ENCODE measurements at places on chromosomes 1 and 21. TPM values are rescaled to one million over a fixed set of nuclear protein-coding genes. Genes with fewer than 3 reads are reported as not detected.

DNA sequence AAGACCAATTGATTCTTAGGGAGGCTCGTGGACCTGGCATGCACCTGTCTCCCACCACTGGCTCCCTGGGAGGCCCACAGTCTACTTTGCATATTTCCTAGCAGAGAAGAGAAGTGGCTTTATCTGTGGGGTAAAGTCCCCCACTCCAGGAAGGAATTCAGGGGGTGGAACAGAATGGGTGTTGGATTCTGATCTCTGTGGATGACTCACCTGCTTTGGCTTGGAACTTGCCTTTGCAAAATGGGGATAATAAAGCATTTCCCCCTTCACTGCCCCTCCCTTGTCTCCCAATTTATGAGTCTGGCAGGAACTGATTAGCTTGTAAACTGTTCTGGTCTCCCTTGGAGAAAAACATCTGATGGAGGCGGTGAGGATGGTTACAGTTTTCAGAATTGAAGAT lies 21.2 kb upstream of the OTUD3 start:
- no peak for DNase-seq

DNA sequence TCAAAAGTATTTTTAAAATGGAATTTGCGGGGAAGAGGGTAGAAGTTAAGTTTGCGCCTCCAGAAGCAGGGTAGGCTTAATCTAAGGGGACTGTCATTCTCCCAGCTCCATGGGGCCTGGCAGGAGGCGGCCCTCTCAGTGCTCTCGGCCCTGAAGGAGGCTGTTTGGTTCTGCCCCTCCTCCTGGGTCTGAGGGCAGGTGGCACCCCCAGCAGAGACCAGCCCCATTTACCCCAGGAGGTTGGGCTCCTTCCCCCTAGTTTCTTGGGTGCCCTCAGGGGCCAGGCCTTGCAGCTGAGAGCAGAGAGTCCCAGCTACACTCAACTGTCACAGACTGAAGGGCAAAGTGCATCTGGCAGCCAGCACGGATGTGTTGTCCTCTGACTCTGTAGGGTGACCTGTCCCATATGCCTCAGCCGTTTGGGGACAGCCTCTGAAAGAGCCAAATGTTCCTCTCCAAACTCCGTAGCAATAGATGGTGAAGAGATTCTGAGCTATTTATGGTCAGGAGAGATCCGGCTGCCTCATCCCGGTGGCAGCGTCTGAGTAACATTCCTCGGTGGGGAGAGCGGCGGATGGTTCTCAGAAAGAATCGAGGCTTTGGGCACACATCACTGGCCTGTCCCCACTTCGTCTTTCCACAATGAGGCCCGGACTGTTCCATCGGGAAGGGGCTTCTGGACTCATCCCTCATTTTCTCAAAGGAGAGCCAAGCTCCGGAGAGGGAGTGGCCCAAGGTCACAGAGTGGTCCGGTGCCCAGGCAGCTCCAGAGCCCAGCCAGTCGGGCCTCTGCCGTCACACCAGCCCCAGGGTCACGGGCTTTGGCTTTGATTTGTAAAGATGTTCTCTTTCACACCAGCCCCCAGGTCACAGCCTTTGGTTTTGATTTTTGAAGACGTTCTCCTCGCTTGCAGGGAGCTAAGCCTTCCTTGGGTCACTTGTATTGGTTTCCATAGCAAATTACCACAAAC lies 424.2 kb upstream of the VAMP3 start:
- no peak for DNase-seq

- DNase-seq, result peak; percentile 15
Observed at GRCh38 chr1:3651930-3652547, at the start of gene TP73. TSS of gene TP73 (plus strand) at chr1:3652516. CDS start at chr1:3682366, 29,850 bp downstream.

GRCh38 chr1:38360807-38361206 lies 314.2 kb upstream of the POU3F1 start:
- DNase-seq, result no peak

DNA sequence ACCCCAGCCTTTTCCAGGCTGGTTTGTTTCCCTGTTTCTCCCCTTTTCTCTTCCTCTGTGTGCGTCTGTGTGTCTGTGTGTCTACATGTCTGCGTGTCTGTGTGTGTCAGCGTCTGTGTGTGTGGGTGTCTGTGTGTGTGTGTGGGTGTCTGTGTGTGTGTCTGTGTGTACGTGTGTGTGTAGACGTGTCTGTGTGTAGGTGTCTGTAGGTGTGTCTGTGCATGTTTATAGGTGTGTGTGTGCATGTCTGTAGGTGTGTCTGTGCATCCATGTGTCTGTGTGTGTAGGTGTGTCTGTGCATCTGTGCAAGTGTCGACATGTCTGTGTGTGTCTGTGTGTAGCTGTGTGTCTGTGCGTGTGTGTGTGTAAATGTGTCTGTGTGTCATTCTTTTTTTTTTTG lies 3.3 kb downstream of the TTLL10 start:
- DNase-seq, result peak; percentile 23

GRCh38 chr1:230010603-230011332 lies 56.3 kb upstream of the GALNT2 start:
- no peak for DNase-seq

GRCh38 chr1:16013220-16013907 lies 4.5 kb downstream of the HSPB7 start:
- no peak for DNase-seq

- DNase-seq, result no peak
Observed at GRCh38 chr1:222224636-222225315, 323.1 kb downstream of the HHIPL2 start.

GRCh38 chr21:45630876-45631275 lies 12.6 kb upstream of the PCBP3 start:
- DNase-seq, result no peak

GRCh38 chr1:238438311-238439270 lies 547.9 kb upstream of the ZP4 start:
- no peak for DNase-seq

DNA sequence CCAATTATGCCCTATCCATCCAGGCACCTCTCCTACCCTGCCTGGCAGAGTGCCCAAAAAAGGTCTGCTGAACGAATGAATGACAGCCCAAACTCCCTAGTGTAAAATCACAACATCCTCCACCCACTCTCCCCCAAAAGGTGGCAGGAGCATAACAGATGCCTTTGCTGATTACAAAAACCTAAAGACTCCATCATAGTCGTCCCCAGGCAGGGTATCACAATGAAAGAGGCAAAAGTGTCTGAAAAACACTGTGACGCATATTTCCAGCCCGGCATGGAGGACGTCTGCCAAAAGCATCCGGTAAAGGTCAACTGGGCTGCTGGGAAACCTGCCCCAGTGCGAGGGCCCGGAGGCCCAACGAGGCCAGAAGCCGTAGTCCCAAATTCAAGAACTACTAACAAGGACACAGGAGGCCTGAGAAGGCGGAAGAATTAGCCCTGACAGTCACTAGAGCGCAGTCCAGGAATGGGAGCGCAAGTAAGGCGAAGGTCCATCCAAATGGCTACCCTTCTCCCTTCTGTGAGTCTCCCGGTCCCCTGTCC lies 576 bp downstream of the SMIM12 start:
- peak; percentile 44 for DNase-seq

DNA sequence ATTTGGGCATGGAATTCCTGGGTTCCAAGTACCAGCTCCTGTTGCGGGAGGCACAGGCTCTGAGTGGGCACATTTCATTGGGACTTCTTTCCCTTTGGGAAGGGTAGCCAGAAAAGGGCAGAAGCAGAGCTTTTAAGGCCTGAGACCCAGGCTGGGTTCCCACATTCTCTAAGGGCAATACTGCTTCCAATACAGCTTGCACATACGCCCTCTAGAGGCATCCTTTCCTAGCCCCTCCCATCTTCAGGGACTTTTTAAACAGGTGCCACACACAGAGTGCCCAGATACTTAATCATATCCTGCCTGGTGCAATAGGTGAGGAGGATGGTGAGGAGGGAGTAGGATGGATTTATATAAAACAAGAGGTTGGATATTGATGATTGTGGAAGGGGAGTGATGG lies 5.7 kb downstream of the GPR88 start:
- DNase-seq, result no peak

DNA sequence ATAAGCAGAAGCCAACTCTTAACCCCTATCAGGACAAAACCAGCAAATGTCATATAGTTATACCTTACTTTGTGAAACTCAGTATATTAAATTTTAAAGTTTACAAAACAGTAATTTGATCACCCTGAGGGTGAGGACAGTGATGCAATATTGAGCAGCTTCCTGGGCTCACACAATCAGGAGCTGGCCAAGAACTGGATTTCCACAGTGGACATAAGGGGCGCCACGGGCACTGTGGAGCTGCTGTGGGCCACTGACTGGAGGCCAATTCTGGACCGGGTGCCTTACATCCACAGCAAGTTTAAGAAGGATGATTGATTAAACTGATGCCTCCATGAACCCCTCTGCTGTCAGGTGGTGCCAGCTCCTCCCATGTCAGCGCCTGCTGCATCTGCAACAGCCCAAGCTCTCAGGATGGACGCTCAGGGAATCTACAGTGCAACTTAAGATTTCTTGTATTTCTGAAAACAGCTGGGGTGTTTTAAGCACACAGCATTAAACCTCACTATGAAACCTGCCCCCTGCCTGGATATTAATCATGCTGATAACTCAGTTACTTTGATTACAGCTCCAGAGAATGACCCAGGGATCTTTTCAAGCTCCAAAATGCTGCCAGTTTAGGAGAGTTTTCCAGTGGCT lies 55.9 kb downstream of the TOR3A start:
- no peak for DNase-seq

Gene NAXE
- 95.1 TPM for total RNA-seq

Gene MKNK1
- total RNA-seq, result 37.3 TPM

Gene DENND2C
- total RNA-seq, result 2.3 TPM

Gene FCRL5
- total RNA-seq, result not detected
